Right ventricle myocardium inferior (tissue), 1 donor: ENCODE measurements at places on chromosomes 6 and 20. TPM values are rescaled to one million over a fixed set of nuclear protein-coding genes. Genes with fewer than 3 reads are reported as not detected.

Gene OPN5
- total RNA-seq = not detected

Gene MLN
- total RNA-seq = not detected

Gene NMBR
- total RNA-seq = not detected

Gene PRL
- total RNA-seq = not detected

Gene MATN4
- not detected for total RNA-seq

Gene DIDO1
- 33.5 TPM for total RNA-seq

Gene SLC22A2
- not detected for total RNA-seq

Gene VGLL2
- not detected for total RNA-seq

Gene TUBB1
- 0.27 TPM for total RNA-seq

Gene BMP5
- total RNA-seq = 2.3 TPM

Gene TDRD6
- total RNA-seq = 0.35 TPM

Gene FNDC11
- 0.16 TPM for total RNA-seq

Gene FAM83D
- total RNA-seq = 0.49 TPM

Gene PIGT
- total RNA-seq = 114 TPM

Gene CYB5R4
- 15.9 TPM for total RNA-seq

DNA sequence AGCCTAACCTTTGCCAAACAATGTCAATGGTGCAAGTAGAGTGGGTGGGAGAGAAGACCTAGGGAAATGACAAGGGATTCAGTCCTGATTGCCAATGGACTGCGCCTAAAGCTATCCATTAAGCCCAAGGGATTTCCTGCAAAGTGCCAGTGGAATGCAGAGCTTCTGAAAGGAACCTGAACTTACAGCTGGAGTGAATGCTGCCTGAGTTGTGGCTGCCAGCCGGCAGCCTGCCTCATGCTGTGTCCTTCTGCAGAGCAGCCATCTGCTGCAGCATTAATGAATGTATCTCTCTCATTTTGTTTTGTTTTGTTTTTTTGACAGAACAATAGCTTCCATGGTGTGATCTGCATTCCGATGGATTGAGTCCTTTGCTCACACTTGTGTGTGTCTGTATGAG is 44.7 kb downstream of the SLC35F1 start:
- no peak for DNase-seq

GRCh38 chr20:50146732-50147662 is 6.5 kb downstream of the PEDS1 start:
- no peak for DNase-seq

GRCh38 chr6:31908791-31909190 is 6.9 kb upstream of the ZBTB12 start:
- no peak for DNase-seq

- DNase-seq = no peak
These were observed 24.9 kb downstream of the SLC35D3 start for GRCh38 chr6:136947037-136947436.

- DNase-seq = no peak
These were observed 115.1 kb downstream of the QKI start for GRCh38 chr6:163529605-163530004.

DNA sequence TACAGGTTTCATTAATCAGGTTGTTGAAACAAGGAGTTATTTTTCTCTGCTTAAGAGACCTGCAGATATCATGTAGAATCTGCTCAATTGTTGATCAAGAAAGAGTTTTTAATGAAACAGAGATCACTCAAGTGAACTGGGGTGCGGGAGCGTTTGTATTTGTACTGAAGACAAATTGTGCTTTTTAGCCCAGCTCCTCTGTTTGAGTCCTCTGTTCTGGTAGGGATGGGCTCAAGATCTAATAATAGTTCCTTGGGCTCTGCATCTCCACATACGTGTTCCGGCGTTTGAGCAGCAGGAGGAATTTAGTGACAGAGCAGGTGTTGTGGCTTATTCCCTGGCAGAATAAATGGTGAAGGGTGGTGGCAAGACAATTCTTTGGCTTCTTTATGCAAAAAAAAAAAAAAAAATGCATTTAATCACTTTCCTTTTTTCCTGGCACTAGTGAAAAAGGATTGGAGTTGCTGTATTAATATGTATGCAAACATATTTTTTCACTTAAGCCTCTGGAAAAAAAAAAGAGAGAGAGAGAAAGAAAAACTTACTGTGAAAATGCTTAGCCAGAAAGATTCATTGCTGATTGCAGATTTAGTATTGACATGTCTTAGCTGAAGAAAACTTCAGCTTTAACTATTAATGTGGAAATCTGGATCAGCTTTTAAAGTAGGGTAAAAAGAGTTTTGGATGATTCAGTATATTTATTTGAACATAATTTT is 4.0 kb downstream of the CITED2 start:
- DNase-seq = no peak

- DNase-seq = peak; percentile 55
These were observed 23.4 kb upstream of the SLCO4A1 start for GRCh38 chr20:62618611-62619529.

DNA sequence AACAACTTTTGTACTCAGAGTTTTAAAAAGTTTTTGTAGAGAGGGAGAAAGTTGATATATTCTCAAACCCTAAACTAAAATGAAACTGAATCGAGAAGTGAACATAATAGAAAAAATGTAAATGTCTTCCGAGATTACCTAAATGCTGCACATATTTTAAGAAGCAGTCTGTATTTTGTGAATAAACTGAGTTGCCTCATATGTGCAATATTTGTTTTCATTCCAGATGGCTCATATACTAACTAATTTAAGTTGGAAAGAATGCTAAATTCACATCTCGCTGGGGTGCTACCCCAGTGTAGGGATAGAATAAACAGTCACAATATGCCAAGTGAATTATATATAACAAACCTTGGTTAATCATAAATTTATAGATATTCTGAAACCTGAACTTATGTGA is 285.9 kb upstream of the THEMIS start:
- DNase-seq = peak; percentile 20

- no peak for DNase-seq
These were observed 64.6 kb downstream of the GFOD1 start for GRCh38 chr6:13422681-13423221.

DNA sequence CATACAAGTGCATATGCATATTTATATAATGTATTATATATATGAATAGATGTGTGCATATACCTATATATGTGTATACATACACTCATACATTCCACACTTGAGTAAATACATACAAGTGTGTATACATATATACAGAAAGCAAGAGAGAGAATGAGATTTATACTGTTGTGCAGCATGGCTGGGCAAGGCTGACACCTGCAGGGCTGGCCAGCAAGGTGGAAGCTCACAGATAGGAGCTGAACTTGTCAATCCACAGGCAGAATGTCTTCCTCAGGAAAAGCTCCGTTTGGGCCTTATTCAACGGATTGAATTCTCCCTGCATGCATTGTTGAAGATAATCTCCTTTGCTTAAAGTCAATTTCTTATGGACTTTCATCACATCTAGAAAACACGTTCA is 256.7 kb downstream of the ZNF217 start:
- no peak for DNase-seq

DNA sequence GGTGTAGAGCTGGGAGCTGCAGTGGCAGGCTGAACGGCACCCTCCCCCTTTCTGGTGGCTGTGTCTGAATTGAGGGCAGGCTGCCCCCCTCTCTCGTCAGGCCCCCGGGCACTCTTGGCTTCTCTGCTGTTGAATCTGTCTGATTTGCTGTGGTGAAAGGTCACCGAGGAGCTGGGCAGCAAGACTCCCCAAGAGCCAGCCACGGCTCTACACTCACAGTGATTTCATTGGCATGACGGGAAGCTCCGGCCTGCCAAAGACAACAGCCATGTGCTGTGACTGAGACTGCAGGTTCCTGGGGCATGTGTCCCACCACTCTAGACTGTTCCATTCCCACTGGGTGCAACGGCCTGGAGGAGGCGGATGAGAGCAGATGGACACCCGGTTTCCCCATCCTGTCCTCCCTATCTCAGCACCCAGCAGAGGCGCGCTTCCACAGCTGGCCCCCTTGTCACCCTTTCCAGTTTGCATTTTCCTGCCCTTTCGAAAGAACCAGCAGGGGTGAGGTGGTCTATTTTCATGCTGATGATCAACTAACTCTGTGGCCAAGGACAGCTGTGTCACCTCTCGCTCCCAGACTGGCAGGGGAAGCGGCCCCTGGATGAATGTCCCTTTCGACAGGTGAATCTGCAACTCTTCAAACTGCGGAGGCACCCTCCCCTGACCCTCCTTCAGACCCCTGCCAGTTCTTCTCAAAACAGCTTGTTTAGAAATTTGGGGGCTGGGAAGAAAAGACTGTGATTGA is 2.2 kb downstream of the APCDD1L start:
- DNase-seq = no peak

GRCh38 chr20:38373231-38373867 is 27.1 kb downstream of the LBP start:
- no peak for DNase-seq

GRCh38 chr20:25622049-25622448 is 1.8 kb downstream of the NANP start:
- DNase-seq = no peak

- DNase-seq = no peak
These were observed 3.9 kb downstream of the ATXN1 start for GRCh38 chr6:16757332-16757731.

GRCh38 chr6:127459231-127459641 is at the start of gene KIAA0408:
Gene KIAA0408, minus strand, starts transcription at chr6:127459389. Its CDS starts 5,408 bp downstream, at chr6:127453981.
- DNase-seq = peak; percentile 69

GRCh38 chr6:152435816-152436215 is 201.3 kb downstream of the SYNE1 start:
- no peak for DNase-seq

DNA sequence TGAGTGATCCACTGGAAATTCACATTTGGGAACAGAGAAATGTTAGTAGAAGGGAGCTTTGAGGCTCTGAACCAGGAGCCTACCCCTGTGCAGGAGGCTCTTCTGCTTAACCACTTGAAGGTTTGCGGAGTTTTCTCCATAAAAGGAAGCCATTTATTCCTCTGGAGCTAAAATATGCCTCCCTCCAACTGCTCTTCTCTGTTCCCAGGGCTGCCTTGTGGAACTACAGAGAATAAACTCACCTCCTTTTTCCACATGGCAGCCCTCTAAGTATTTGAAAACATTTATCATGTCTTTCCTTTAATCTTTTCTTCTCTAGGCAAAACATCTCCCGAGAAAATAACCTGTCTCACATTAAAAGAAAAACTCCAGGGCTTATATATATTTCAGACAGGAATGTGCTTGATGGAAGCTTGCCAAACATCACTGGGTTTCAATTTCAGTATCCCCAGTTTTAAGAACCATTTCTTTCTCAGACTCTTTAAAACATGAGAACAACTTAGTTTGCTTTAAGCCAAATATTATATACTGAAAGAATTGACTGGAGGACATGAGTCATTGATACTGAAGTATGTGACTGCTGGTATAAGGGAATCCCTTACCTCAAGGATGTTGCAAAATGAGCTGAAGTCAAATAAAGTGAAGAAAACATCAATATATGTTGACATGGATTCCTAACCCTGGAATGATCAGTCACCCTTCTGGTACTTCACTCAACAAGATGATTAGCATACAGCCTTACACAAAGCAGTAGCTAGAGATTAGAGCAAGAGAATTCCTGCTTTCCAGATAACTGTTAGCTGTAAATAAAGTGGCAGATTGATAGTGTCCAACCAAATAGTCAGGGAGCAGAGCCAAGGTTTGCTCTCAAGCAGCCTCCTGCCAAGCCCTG is 74.0 kb downstream of the ZBTB2 start:
- DNase-seq = no peak

- no peak for DNase-seq
These were observed 100.0 kb downstream of the PRDM1 start for GRCh38 chr6:106186172-106186571.

GRCh38 chr6:107815846-107816245 is 8.3 kb downstream of the SCML4 start:
- DNase-seq = no peak

GRCh38 chr20:10848810-10849370 is 175.1 kb upstream of the JAG1 start:
- DNase-seq = no peak

GRCh38 chr6:1499777-1500176 is 109.9 kb upstream of the FOXC1 start:
- DNase-seq = no peak

DNA sequence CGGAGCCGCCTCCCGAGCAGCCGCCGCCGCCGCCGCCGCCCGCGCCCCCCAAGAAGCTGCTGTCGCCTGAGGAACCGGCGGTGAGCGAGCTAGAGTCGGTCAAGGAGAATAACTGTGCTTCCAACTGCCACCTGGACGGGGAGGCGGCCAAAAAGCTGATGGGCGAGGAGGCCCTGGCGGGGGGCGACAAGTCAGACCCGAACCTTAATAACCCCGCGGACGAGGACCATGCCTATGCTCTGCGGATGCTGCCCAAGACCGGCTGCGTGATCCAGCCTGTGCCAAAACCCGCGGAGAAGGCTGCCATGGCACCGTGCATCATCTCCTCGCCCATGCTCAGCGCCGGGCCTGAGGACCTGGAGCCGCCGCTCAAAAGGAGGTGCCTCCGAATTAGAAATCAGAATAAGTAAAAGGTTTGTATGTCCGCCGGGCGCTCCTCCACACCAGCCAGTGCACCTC is 145.2 kb downstream of the SOBP start:
- no peak for DNase-seq

DNA sequence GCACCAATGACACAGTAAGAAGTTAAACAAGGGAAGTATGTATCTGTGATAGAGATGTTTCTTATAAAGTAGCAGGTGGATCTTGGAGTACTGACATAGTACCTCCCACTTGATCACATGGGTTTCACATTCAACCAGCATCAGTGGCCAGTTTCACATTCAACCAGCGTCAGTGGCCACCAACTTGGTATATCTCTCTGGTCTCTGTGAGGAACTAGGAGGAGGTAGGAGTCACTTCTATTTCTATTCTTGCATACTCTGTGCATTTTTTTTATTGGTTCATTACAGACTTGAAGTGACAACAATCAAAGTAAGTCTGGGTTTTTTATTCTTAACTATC is 200.3 kb upstream of the SIM1 start:
- DNase-seq = no peak

GRCh38 chr6:43120944-43121913 is 45.1 kb downstream of the PTK7 start:
- peak; percentile 83 for DNase-seq

DNA sequence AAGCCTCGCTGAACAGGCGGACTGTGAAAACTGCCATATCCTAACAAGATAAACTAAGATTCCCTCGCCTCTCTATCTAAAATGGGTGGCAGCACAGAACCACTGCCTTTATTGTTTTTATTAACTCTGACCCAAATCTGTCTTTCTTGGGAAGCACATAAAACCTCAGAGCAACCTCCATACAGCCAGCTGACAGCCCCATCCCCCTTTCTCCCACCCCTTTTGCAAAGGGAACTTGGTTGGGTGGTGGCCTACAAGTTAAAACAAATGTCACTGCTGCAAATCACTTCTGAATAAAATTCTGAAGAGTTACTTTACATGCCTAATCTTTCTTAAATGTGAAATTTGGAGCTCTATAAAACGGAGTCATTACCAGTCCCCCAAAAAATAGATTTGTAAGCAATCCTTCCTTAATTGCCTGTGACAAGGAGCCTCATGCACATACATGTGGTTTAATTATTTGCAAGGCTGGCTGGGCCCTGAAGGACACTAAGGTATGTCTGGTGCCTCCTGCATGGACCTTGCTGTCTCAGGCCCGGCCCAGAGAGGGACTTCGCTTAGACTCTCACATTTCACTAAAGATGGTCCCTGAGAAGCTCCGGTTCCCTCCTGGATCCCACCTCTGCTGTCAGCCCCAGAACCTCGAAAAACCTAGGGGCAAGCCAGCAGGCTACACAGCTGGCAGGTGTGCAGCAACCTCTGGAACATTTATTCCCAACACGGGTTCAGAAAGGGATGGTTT is 21.7 kb downstream of the PXDC1 start:
- no peak for DNase-seq
